GM23248 (cell line): ENCODE measurements at places on chromosomes 13 and 19. TPM values are rescaled to one million over a fixed set of nuclear protein-coding genes. Genes with fewer than 3 reads are reported as not detected.
A peak's percentile ranks its signal among the peaks of the same experiment; 100 is the strongest.

GRCh38 chr13:79237981-79238380 is 168.1 kb downstream of the RBM26 start:
- DNase-seq = no peak

DNA sequence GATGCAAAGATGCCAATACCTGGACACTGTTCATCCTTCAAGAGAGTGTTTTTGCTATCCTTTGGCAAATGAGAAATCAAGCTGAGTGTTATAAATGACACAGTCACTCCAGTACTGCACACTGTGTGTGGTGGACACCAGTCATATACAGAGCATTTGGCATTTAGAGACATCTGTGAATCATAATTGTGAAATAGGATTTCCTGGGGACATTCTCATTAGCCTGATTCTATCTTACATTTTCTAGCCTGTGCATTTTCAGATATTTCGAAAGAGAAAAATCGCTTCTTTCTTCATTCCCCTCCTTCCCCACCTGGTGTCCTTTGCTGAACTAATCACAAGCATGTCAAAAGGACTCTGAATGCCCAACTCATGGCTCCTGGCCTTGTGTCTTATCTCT is 781.0 kb upstream of the ARGLU1 start:
- DNase-seq = peak; percentile 82

Gene LRRC25
- not detected in 2 replicates for total RNA-seq

Gene TEAD2
- total RNA-seq = 13.9 and 18.7 TPM in 2 replicates

GRCh38 chr19:34232566-34233481 is 21.5 kb upstream of the GARRE1 start:
- peak; percentile 96 for DNase-seq

- peak; percentile 43 for DNase-seq
These were observed 51.5 kb downstream of the SOX21 start for GRCh38 chr13:94660695-94661326.

DNA sequence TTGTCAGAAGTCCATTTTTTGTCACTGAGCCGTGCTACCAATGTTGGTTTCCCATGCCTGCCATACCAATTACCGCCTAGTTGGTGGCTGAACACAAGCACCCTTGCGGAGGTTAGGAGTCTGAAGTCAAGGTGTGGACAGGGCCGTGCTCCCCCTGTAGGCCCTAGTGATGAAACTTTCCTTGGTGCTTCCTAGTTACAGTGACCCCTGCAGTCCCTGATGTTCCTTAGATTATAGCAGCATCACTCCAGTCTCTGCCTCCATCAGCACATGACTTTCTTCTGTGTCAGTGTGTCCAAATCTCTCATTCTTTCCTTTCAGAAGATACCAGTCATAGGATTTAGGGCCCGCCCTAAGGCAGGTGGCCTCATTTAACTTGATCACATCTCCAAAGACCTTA is 99.0 kb downstream of the MYO16 start:
- no peak for DNase-seq

DNA sequence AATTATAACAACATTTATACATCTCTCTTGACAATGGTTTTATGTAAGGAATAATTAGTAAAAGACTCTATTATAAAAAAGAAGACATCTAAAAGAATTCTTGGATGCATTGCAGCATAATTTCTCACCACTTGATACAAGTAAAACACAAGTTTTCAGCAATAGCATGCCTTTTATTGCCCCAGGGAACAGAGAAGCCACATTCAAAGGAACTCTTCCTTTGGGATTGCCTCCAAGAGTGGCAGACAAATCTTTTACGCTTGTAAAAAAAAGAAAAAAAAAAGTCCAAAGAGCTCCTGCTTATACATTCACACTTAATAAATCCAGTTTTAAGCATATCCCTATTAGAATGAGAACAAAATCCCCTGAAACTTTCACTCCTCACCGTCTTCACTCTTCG is 2357.8 kb upstream of the PCDH20 start:
- no peak for DNase-seq

- DNase-seq = peak; percentile 29
These were observed 1263.1 kb downstream of the PCDH9 start for GRCh38 chr13:65966991-65967451.

DNA sequence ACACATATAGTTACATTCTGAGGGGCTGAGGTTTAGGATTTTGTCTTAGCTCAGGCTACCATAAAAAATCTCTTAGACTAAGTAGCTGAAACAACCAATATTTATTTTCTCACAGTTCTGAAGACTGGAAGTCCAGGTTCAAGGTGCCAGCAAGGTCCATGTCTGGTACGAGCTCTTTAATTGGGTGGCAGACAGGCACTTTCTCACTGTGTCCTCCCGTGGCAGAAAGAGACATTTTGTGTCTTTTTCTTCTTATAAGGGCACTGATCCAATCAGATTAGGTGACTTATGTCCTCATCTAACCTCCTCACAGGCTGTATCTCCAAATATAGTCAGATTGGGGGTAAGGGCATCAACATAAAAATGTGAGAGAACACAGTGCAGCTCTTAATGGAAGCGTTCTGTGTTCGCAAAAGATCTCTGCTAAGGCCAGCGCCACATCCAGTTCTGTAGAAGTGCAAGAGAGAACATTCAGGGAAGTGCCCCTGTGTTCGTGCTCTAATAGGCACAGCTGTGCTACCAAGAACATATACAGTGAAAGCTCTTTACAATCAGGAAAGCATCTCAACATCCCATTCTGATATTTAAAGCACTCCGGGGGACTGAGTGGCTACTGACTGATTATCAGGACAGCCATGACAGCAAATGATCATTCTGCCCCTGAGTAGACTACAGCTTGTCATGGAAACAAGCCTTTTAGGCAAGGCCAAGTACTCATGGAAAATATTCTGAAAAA is 819.2 kb downstream of the LIG4 start:
- DNase-seq = no peak

Gene STX10
- total RNA-seq = 56.4 and 80.5 TPM in 2 replicates

GRCh38 chr13:25218019-25218418 is 45.9 kb upstream of the AMER2 start:
- DNase-seq = no peak

GRCh38 chr13:87168390-87168789 is 502.8 kb upstream of the SLITRK5 start:
- DNase-seq = no peak
